ENCODE measurements at places on chromosomes 6 and 20.

- DNase-seq: no peak
Observed at GRCh38 chr20:19996917-19997316, 20.2 kb upstream of the NAA20 start.

GRCh38 chr6:13526357-13526726 is 38.9 kb upstream of the GFOD1 start:
- DNase-seq: no peak

- no peak for DNase-seq
Observed at GRCh38 chr6:87243812-87244211, 78.6 kb upstream of the SMIM8 start.

GRCh38 chr6:127119102-127120022 is 891 bp downstream of the RSPO3 start:
- DNase-seq: no peak

DNA sequence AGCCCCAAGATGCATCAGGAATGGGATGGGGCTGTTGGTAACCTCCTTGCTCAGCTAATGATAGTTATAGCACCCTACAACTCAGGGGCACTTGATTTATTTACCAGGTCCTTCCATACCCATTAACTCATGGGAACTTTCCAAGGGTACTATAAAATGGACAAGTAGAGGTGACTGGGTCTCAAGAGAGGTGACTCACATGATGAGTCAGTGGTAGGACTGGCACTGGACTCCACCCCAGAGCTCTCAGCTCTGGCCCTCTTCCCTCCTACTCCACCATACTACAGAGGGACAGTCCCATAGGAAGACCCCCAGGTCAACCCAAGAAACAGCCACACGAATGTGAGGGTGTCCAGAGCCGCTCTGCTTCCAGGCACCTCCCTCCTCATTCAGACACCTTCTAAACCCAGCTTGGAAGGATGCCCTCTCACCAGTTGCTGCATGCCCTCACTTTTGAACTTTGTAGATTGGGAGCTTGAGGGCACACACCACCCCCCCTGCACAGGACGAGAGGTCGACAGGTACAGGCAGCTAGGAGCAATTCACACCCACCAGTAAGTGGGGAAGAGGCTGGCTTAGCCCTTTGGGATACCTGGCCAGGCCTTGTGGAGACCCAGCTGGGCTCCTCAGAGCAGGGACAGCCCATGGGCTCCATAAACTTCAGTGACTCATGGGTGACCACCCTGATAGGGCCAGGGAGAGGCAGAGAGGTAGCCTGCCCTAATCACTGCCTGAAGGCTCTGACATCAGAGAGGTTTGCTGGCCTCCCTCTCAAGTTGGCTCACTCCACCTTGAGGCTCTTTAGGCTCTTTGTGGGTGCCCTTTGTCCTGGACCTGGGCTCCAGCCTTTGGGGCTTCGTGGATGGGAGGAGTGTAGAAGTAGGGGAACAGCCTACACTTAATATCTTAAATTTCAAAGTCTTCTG is 81.6 kb upstream of the MLN start:
- DNase-seq: no peak

DNA sequence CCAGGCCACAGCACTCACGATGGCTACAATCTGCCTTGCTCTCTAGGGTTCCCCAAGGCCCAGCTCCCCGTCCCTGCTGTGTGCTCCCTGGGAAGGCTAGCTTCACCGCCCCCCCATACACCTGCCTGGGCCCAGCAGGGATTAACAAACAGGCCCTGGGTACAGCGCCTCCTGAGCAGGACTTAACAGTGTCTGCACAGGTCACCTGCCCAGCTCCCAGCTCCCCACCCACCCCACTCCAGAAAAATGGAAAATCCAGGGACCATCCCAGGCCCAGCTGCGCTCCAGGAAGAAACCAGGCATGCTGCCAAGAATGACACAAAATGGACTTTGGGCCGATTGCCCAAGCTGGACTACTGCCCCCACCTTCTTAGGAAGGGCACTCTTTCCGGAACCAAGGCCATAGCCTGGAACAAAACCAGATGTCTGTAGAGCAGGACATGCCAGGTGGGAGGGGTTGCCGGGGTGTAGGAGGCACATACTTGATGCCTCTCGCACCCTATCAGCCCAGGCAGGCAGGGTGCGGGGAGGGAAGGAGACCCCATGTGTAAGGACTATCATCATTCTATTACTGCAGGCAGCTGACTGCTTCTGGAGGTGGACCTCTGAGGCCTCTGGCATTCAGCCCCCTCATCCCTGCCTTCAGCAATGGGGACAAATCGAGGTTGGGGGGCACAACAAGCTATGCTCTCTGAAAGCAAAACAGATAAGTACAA is 104.9 kb downstream of the SNX5 start:
- DNase-seq: no peak

- DNase-seq: no peak
Observed at GRCh38 chr6:90397929-90398674, 101.5 kb upstream of the BACH2 start.

GRCh38 chr6:39341352-39341751 is 18.9 kb upstream of the KCNK16 start:
- DNase-seq: no peak

GRCh38 chr6:16907991-16908390 is 146.7 kb upstream of the ATXN1 start:
- no peak for DNase-seq

GRCh38 chr6:123812621-123813020 is 9.0 kb downstream of the NKAIN2 start:
- DNase-seq: no peak

DNA sequence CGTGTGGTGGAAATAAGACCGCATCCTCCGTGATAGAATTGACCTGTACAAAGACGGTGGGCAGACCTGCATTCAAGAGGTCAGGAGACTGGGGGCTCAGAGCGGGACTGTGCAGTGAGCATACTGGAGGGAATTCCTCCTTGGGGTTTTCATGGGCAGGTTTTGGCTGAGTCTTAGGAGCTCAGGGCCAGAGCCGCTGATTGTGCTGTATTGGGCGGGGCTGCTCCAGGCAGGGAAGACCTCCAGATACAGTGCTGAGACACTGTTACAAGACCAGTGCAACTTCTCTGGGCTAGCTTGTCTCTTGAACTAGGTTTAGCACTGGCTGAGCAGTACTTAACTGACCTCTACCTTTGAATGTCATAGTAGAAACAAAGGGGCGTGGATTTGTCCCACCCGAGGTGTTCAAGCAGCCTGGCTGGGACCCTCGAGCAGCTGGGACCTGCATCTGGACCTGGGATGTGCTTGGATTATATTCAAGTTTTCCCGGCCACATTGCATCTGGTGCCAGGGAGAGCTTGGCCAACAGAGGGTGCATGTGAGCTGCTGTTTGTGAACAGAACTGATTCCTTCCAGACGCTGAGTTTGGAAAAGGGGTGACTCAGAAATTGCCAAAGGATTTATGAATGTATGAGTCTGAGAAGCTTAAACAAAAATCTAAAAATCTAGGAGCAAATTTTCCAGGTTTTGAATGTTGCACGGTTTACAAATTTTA is 33.4 kb upstream of the SLC22A1 start:
- DNase-seq: no peak

GRCh38 chr20:63733117-63733516 is 3.3 kb upstream of the LIME1 start:
- no peak for DNase-seq

All from DMS 273 treated with DMSO at 0.1 percent for 48 hours (cell line).